ENCODE measurements at places on chromosomes 7 and 10. TPM values are rescaled to one million over a fixed set of nuclear protein-coding genes. Genes with fewer than 3 reads are reported as not detected.

DNA sequence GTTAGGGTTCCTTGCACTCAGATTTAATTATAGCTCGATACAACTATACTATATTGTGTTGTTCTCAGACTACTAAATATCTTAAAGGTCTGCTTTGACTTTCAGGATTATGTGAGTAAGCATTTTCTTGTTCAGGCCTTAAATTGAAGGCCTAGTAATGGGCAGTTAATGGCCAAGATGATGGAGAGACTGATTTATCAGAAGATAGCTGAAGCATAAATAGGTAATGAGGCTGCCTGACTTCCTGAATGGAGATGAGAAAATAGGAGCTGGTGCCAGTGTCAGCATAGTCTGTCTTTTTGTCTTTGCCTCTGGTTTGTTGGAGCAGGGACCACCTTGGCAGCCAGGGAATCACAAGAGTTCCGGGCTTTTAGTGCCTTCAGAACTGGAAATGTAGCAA, 32.2 kb downstream of the ADAM22 start:
- no peak for DNase-seq

Gene RNF32
- 0.72 TPM for total RNA-seq

DNA sequence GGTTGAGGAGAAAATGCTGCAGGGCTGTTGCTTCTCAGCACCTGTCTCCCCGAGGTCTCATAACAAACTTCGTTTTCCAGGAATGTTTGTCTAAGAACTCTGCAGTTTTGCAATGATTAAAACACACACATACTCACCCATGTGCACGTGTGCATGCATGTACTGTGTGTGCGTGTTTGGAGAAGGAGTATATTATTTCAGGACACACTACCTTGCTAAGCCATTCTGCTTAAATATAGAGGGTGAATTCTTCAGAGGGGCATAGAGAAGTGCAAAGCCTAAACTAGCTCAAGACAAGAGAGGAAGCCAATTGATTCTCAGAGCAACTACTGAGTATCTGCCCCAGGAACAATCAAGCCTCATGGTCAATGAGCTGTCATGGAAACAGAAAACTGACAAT, 298.4 kb upstream of the MGMT start:
- DNase-seq = no peak

- DNase-seq = no peak
These were observed 12.2 kb downstream of the GPR26 start for GRCh38 chr10:123678376-123678775.

Gene IDE
- total RNA-seq = 42.3 TPM

DNA sequence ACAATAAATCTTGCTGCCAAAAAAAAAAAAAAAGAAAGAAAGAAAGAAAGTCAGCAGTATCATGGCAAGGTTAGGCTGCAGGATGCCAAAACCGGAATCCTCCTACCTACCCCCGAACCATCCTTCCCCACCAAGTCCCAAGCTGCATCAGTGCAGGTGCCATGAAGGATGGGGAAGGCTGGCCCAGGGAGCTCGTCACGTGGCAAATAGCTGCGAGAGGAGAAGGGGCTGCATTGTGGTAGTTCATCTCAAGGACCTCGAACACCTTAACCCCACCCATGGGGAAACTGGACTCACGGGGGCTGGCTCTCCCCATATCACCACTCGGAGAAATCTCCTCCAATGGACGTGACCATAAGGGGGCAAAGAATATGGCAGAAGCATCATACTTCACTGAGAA, 86.2 kb downstream of the TACC2 start:
- no peak for DNase-seq

- DNase-seq = no peak
These were observed 83.8 kb downstream of the ABCA13 start for GRCh38 chr7:48255046-48255445.

- no peak for DNase-seq
These were observed 76.9 kb upstream of the KCNIP2 start for GRCh38 chr10:101920546-101920945.

GRCh38 chr10:80471001-80471400, 16.9 kb downstream of the TSPAN14 start:
- no peak for DNase-seq

GRCh38 chr7:105759670-105760550, 116.5 kb downstream of the ATXN7L1 start:
- DNase-seq = no peak

DNA sequence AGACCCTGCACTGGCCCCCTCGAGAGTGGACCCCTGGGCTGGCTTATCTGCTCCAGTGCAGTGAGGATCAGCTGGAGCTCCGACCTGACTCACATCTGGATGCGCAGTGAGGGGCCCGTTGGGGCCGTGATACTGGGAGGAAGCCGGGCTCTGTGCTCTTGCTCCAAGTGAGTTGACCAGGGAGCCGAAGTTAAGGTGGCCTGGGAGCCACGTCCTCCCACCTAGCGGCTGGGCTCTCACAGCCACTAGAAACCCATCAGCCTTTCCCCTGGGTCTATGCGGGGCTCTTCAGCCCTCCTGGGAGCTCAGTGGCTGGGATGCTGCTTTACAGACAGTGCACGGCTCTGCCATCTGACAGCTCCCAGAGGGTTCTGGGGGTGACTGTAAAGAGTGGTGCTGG, 9.1 kb downstream of the ALKBH4 start:
- no peak for DNase-seq

- no peak for DNase-seq
These were observed 59.3 kb upstream of the TRIM8 start for GRCh38 chr10:102585026-102585425.

Gene LBX1
- not detected for total RNA-seq

DNA sequence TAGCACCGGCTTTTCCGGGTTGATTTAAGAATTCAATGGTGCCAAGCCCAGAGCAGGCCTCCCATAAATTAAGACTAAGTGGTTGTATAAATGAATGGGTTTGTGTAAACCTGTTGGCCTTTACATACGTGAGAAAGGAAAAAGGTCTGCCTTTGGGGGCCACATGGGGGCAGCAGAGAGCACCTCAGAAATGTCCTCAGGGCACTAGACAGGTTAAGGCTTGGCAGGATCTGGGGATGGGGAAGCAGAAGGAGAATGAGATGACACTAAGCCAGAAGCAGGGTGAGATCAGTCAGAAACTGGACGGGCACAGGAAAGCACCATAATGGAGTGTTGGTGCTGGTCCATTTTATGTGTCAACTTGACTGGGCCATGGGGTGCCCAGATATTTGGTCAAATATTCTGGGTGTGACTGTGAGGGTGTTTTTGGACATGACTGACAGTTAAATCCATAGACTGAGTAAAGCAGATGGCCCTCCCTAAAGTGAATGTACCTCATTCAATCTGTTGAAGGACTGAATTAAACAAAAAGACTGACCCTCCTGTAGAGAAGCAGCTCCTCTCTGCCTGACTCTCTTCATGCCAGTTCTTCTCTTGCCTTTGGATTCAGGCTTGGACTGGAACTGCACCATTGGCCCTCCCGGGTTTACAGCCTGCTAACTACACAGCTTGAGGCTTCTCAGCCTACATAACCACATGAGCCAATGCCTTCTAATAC, 58.9 kb downstream of the FRMPD2 start:
- DNase-seq = no peak

Gene GNAT3
- not detected for total RNA-seq

Gene EPHA1
- 0.45 TPM for total RNA-seq

DNA sequence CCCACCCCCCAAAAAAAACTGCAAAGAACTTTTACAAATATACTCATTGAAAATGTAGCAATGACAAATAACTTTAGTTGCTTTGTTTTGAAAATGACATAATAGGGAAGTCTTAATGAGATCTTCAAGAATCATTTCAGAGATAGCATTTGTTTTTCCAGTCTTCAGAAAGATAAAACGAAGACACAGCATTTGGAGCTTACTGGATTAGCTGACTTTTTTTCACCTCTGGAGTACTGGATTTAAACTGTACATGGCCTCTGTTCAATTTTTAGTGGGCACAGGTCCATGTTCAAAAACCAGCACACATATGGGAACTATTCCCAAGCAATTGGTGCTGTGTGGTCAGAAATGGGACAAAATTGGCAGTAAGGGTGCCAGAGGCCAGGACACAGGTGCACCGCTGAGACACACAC, 3.9 kb downstream of the RAB11FIP2 start:
- no peak for DNase-seq
